NCI-H524 (cell line): ENCODE measurements at places on chromosomes 3 and 15.

DNA sequence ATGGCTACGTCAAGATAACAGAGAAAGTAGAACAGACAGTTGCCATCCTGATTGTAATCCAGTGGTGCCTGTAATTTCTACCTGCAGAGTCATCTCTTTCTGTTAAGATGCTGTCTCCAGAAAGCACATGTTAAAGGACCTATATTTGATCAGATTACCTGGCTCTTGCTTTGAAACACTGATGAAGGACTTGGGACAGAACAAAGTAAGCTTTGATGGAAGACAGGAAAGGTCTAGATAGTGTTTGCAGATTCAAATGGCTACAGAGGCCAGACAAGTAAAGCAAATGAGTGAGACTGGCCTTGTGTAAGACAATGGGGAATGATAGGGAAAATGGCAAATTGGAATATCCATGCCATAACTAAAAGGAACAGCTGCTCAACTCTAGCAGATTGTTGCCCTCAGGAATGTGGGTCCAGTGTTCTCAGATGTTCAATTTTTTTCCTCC, 1.8 kb upstream of the GSK3B start:
- DNase-seq, result no peak

DNA sequence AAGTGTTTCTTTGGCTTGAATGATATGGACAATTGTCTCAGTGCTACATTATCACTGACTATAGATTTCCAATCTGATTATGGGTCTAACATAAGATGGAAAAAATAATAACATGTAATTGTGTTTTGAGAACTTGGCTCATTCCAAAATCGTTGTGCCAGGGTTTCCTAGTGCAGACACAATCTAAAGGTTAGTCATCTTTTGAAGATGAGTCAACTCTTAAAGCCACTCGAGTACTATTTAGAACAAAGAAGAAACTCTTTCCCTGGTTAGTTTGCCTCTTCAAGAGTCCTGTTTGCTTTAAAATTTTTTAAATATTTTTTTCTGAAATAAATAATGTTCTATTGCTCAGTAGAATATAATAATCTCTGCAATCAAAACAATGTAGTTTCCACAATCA, 301.0 kb downstream of the CADM2 start:
- no peak for DNase-seq

DNA sequence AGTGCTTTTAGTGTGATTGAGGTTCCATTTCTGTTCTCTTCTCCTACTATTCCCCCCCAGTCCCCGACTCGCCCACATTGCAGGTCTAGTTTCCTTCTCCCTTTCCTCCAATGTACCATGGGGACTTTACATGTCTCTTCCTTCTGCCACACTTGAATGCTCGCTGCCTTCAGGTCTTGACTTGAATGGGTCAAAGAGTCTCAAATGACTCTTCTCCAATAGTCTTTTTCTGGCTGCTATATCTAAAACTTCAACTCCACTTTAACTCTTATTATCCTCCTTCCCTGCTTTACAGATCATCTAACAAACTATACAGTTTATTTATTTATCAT, 213.9 kb upstream of the SLC2A2 start:
- DNase-seq, result no peak

- no peak for DNase-seq
Observed at GRCh38 chr3:64473466-64473865, 214.3 kb downstream of the ADAMTS9 start.

DNA sequence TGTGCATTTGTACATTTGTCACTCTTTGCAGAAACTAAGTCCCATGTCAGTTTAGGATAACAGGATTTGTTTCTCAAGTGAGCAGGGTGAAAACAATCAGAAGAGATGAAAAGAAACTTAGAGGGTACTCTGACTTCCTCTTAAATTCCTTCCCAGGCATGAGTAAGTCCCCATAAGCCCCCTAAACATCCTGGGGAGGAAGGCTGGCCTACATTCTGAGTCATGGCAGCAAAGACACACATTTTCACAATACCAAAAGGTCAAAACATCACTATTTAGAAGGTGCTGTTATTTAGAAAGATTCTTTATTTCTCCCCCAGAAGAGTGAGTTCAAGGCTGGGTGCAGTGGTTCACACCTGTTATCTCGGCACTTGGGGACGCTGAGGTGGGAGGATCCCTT, 7.6 kb upstream of the FOXP1 start:
- DNase-seq, result no peak

DNA sequence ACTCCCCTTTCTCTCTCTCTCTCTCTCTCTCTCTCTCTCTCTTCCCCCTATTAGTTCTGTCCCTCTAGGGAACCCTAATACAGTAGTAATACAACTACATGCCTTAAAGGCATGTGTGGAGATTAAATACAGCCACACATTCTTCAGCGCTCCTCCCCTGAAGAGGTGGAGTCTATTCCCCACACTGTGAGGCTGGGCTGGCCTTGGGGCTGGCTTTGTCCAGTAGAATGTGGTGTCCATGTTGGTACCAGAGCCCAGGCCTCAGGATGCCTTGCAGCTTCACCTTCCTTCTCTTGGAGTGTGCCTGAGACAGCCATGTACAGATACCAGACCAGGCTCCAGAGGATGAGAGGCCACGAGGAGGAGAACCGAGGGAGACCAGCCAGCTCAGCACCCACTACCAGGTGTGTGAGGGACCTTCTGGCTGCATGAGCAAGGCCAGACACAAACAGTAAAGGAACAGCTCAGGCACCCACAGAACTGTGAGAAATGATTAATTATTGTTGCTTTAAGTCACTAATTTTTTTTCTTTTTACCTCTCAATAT, 10.7 kb downstream of the SLC6A20 start:
- DNase-seq, result no peak

- no peak for DNase-seq
Observed at GRCh38 chr3:175980486-175981090, 1121.5 kb downstream of the NAALADL2 start.

GRCh38 chr3:161689584-161690298, 193.1 kb downstream of the OTOL1 start:
- no peak for DNase-seq
